ENCODE measurements at places on chromosomes 4 and X. TPM values are rescaled to one million over a fixed set of nuclear protein-coding genes. Genes with fewer than 3 reads are reported as not detected.

GRCh38 chr4:134533068-134533467 lies 331.5 kb upstream of the PABPC4L start:
- no peak for DNase-seq
- no peaks in the 10 kb centered on the region for H3K4me1 ChIP-seq
- H3K36me3 ChIP-seq, result no peaks in the 10 kb centered on the region

The UGT8 gene
- polyA plus RNA-seq, result 17.0 TPM

GRCh38 chrX:11766487-11766886 lies 8.4 kb downstream of the MSL3 start:
- peaks cover 4% of the 10 kb centered on the region for H3K36me3 ChIP-seq
- no peaks in the 10 kb centered on the region for H3K4me1 ChIP-seq
- no peak overlapping the region for H3K4me3 ChIP-seq
- no peaks in the 10 kb centered on the region for H3K27me3 ChIP-seq
- H3K27ac ChIP-seq, result no peak overlapping the region

DNA sequence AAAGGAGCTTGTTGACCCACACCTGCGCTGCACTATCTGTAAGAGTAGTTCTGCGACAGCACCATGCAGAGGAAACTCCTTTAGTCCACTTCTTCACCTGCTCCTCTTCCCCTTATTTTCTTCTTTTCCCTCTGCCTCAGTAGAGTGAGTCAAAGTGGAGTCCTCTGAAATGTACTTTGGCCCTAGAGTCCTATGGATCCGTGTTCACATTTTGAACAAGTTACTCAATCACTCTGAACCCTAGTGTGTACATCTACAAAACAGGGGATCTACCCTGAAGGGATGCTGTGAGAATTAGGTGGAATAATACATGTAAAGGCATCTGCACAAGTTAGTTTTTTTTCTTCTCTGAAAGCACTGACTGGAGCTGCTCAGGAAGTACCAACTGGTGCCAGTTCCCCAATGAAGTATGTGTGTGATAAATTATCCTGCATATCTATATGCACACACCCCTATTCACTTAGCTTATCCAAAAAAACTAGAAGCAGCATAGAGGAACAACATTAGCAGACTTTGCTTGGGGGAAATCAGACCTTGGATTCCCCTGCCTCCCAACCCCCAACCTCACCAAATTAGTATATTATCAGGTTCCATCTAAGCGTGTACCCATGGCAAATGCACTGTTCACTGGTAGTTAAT lies 118.5 kb upstream of the FAM9C start:
- no peaks in the 10 kb centered on the region for H3K27me3 ChIP-seq
- DNase-seq, result no peak
- no peaks in the 10 kb centered on the region for H3K36me3 ChIP-seq
- H3K27ac ChIP-seq, result no peak overlapping the region

DNA sequence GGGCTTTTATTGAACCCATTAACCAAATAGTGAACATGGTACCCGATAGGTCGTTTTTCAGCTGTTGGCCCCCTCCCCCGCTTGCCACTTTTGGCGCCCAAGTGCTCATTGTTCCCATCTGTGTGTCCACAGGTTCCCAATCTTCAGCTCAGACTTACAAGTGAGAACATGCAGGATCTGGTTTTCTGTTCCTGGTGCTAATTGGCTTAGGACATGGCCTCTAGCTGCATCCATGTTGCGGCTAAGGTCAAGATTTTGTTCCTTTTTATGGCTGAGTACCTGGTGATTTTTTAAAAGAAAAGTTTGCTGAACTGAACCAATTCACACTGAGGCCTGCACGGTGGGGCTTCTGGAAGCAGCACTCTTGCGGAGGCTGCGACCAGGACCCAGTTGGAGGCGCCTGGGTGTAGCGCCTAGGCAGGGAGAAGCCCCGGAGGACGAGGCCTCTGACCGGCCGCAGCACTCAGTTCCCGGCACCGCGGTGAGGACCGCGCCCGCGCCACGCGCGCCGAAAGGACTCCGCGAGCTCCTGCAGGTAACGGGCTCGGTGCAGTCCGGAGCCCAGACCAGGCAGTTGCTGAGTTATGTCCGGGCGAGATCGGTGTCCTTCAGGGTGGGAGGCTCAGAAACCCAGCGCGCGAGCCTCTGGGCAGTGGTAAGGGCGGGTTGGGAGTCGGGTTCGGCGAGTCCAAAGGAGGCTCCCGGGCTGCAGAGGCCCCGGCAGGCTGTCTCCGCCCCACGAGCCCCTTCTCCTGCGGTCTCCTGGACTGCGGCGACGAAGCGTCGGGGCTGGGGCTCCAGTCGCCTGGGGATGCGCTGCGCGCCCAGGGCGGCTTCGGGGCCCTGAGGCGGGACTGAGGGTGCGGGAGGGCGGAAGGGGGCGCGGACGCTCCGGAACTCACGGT lies 15.8 kb upstream of the SLC25A4 start:
- H3K27me3 ChIP-seq, result peaks cover 19% of the 10 kb centered on the region
- DNase-seq, result peak; percentile 28
- no peaks in the 10 kb centered on the region for H3K36me3 ChIP-seq
- H3K4me3 ChIP-seq, result peak overlapping the region; percentile 75

The UBE2K gene
- polyA plus RNA-seq, result 112 TPM

- no peak for DNase-seq
- H3K27ac ChIP-seq, result no peak overlapping the region
- no peaks in the 10 kb centered on the region for H3K36me3 ChIP-seq
Observed at GRCh38 chr4:94959307-94959706, 201.6 kb downstream of the BMPR1B start.

The SLC7A11 gene
- 5.3 TPM for polyA plus RNA-seq

The HSFX1 gene
- polyA plus RNA-seq, result 1.1 TPM

The TBC1D8B gene
- 6.4 TPM for polyA plus RNA-seq

The ANXA5 gene
- polyA plus RNA-seq, result 718 TPM

The RBM46 gene
- polyA plus RNA-seq, result not detected

DNA sequence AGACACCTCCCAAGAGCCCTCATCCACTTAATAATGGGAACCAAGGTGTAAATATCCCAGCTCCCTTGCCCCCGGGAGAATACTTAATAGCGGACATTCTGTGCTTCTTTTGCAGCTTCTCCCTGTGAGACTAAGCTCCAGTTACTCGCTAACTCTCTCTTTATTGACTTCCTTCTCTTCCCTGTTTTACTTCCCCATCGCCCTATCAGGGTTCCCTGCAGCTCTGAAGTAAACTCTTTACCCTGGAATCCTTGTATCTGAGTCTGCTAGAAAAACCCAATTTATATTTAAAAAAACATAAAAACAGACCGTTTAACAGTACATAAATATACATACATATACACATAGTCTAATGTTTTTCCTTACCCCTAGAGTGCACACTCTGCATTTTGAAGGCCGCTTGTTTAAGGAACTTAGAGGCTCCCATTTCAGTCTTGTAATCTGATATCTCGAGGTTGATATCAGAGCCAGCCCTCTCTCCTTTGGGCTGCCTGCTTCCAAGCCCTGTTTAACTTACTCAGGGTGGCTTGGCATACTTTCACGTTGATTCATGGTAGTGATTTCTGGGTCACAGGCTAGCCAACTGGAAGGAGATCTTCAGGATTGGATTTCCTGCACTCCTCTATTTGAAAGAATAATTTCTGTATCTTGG lies 177.4 kb upstream of the SCML1 start:
- H3K4me3 ChIP-seq, result no peak overlapping the region
- no peaks in the 10 kb centered on the region for H3K4me1 ChIP-seq
- H3K27me3 ChIP-seq, result no peaks in the 10 kb centered on the region
- peak; percentile 25 for DNase-seq

DNA sequence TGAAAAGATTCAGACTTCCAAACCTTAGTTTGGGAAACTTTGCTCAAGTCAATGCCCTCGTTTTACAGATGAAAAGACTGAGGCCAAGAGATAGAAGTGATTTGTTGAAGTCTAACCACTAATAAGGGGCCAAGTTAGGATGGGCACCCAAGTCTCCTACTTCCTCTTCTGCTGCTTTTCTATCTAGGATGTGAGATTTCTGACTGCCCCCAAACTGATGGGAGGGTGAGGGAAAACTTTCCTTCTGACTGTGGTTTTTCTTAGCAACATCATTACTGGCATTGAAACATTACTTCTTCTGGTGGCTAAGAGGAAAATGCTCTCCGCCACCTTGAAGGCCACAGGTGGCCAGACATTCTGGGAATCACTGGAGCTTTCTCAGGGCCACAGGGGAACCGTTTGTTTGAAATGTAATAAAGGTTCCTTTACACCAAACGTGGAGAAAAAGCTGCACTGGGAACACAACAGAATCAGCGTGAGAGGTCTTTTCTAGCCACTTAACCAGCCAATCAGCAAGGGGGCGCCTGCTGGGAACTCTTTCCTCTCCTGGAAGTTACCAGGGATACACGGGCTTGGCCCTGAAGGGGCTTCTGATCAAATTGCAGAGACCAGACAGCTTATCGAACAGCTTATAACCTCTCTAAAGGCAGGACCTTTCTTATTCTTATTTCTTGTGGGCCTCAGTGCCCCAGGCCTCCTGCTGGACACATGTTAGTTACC lies 115.9 kb upstream of the TEX13D start:
- H3K36me3 ChIP-seq, result no peaks in the 10 kb centered on the region
- no peaks in the 10 kb centered on the region for H3K4me1 ChIP-seq
- H3K27me3 ChIP-seq, result no peaks in the 10 kb centered on the region

GRCh38 chrX:14865201-14865600 lies 7.7 kb downstream of the FANCB start:
- H3K4me3 ChIP-seq, result no peak overlapping the region
- no peaks in the 10 kb centered on the region for H3K36me3 ChIP-seq
- H3K4me1 ChIP-seq, result no peaks in the 10 kb centered on the region
- H3K27me3 ChIP-seq, result no peaks in the 10 kb centered on the region
- no peak overlapping the region for H3K27ac ChIP-seq

- H3K27ac ChIP-seq, result no peak overlapping the region
- DNase-seq, result no peak
- H3K27me3 ChIP-seq, result no peaks in the 10 kb centered on the region
- H3K36me3 ChIP-seq, result no peaks in the 10 kb centered on the region
- no peak overlapping the region for H3K4me3 ChIP-seq
Observed at GRCh38 chr4:2082118-2082517, 23.0 kb downstream of the NAT8L start.

DNA sequence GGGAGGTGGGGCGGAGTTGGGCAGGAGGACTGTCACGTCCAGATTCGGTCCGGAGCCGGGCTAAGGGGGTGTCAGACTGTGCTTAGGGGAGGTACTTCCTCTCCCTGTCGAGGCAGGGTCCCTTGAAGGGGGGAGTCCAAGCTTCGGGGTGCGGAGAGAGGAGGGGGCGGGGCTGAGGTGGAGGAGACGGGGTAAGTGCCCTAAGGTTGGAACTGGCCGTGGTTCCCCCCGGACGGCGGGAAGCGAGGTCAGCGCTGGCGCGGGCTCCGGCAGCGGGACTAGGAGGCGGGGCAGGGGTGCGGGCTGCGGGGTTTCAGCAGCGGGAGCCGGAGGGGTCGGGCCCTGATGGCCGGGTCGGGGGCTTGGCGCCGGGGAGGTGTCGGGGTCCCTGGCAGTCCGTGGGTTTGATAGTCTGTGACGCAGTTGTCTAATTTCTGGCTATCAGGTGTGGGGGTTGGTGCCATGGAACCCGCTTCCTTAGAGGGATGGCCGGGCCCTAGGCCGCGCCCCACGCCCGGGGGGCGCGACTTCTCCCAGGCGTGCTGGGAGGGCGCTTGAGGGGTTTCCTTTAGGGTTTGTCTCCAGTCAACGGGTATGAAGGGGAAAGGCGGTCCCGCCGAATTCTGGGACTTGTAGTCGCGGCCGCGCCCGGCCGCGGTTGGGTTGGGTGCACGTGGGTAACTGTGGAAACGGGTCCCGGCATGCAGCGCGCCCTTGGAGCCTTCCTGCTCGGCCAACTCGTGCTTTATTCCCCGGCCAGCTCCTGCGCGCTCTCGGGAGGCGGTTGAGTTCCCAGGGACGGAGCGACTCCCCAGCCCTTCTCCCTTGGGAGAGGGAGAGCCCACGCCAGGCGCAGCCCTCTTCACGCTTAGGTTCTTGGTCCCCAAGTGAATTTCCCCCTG lies 1.5 kb downstream of the DCUN1D4 start:
- H3K27me3 ChIP-seq, result no peaks in the 10 kb centered on the region
- no peaks in the 10 kb centered on the region for H3K36me3 ChIP-seq
- H3K27ac ChIP-seq, result peak overlapping the region; percentile 71
- no peaks in the 10 kb centered on the region for H3K4me1 ChIP-seq
- DNase-seq, result peak; percentile 96

DNA sequence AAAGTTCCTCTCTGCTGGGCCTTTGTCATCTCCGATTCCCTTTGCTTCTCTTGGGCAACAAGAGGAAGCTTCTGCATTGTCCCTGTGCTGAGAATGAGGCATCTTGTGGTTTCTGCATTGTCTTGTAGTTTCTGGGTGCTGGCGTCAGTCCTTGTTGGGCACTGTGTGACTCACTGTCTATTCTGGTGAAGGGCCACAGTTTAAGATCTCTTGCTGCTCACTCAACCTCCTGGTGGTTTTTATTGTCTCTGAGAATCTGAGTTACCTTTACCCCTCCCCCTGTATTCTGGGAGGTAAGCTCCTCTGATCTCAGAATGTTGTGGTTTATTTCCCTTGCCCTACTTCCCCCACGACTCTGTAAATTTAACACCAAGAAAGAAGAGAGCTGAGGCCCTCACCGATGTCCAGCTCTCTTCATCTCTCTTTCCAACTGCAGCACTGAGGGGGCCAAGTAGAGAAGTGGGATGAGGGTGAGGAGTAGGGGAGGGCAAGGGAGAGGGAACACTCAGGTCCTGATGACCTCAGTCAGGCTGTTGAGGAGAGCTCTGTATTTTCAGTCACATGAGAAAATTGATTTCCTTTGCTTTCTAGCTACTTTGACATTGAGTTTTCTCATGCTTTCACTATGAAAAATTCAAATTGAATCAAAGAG lies 441.6 kb upstream of the PITX2 start:
- no peaks in the 10 kb centered on the region for H3K36me3 ChIP-seq
- DNase-seq, result no peak
- H3K4me3 ChIP-seq, result no peak overlapping the region
- H3K27ac ChIP-seq, result no peak overlapping the region

The FAM133A gene
- polyA plus RNA-seq, result 0.07 TPM

The MAGEA12 gene
- not detected for polyA plus RNA-seq

The RHOXF2 gene
- polyA plus RNA-seq, result not detected

- H3K4me1 ChIP-seq, result no peaks in the 10 kb centered on the region
- H3K4me3 ChIP-seq, result no peak overlapping the region
- H3K36me3 ChIP-seq, result no peaks in the 10 kb centered on the region
- H3K27ac ChIP-seq, result no peak overlapping the region
- no peaks in the 10 kb centered on the region for H3K27me3 ChIP-seq
Observed at GRCh38 chrX:28223991-28224390, 242.7 kb upstream of the DCAF8L1 start.

The JAKMIP1 gene
- polyA plus RNA-seq, result not detected

GRCh38 chrX:5718651-5719050 lies 510.0 kb downstream of the NLGN4X start:
- H3K4me3 ChIP-seq, result no peak overlapping the region
- no peak for DNase-seq
- H3K4me1 ChIP-seq, result no peaks in the 10 kb centered on the region
- H3K27ac ChIP-seq, result no peak overlapping the region
- H3K36me3 ChIP-seq, result no peaks in the 10 kb centered on the region

- no peak overlapping the region for H3K4me3 ChIP-seq
- no peak overlapping the region for H3K27ac ChIP-seq
- no peaks in the 10 kb centered on the region for H3K27me3 ChIP-seq
- H3K4me1 ChIP-seq, result no peaks in the 10 kb centered on the region
- H3K36me3 ChIP-seq, result no peaks in the 10 kb centered on the region
- no peak for DNase-seq
Observed at GRCh38 chr4:26931966-26932365, 71.3 kb downstream of the STIM2 start.

The ZNF718 gene
- 2.3 TPM for polyA plus RNA-seq
